ENCODE measurements at places on chromosomes 3 and 15.

DNA sequence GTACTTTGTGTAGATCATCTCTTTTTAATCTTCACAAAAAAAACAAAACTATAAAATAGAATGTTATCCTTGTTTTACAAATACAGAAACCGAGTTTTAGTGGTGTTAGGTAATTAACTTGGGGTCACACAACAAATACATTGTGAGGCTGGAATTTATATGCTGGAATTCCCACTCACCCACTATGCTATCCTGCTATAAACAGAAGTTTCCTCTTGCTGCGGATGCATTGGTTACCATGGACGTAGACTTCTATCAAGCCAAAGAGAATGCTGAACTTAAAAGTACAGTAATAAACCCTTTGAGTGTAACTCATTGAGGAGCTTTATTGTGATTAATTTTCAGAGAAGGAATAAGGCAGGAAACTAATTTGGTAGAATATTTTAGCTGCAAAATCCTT is 9.2 kb downstream of the SNAP23 start:
- DNase-seq, result no peak

GRCh38 chr3:165491487-165491886 is 295.3 kb upstream of the SLITRK3 start:
- DNase-seq, result no peak

DNA sequence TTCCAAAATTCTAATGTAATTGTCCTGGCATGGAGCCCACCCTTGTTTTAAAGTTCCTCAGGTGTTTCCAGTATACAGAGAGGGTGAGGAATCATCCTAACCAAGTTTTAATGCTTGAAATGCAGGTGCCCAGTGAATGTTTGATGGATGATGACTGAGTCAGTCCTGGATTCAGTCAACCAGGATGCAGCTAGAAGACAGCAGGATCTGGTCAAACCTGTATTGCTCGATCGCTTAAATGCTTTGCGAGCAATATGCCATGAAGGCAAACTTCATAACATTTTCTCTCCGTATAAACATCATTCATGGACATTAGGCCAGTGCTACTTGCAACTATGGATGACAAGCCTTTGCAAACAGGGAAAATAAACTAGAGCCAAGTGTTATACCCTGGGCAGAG is 591.2 kb downstream of the RSL24D1 start:
- DNase-seq, result no peak

DNA sequence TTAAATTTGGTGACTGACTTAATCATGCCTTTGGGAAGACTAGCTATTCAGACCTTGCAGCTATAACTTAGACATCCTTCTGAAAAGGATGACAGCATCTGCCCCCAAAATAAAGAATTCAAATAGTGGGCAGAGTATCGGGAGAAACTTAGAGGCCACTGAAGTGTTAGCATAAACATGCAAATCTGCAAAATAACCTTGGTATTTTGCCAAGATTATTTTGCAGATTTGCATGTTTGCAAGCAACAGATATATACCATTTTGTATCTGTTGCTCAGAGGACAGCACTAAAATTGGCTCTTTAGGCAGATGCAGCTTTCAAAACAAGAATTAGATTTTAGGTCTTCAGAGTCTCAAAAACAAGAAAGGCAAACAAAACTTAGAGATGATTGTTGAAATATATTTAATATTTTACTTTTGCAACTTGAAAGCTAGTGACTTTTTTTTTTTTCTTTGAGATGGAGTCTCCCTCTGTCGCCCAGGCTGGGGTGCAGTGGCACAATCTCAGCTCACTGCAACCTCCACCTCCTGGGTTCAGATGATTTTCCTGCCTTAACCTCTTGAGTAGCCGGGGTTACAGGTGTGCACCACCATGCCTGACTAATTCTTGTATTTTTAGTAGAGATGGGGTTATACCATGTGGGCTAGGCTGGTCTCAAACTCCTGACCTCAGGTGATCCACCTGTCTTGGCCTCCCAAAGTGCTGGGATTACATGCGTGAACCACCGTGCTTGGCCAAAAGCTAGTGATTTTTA is 47.8 kb downstream of the KBTBD8 start:
- DNase-seq, result no peak

GRCh38 chr3:49415931-49416601 is 3.8 kb downstream of the TCTA start:
- DNase-seq, result peak; percentile 54

GRCh38 chr3:149179220-149179619 is 42.4 kb downstream of the CP start:
- no peak for DNase-seq

- no peak for DNase-seq
Measured at GRCh38 chr3:64815789-64816188, 128.0 kb upstream of the ADAMTS9 start.

DNA sequence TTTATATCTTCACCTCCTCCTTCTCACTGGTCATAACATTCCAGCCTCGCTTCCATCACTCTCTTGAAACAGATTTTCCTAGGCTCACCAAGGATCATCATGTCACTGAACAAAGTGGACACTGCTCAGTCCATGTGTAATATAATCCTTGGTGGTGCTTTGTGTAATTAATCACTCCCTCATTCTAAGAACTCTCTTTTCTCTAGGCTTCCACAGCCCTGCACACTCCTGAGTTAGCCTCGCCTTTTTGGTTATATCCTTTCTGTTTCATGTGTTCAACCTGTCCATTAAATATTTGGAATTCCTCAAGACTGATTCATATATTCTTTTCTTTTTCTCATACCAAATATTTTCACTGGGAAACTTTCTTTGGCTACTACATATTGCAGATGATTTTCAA is 440.8 kb downstream of the PYDC2 start:
- no peak for DNase-seq

DNA sequence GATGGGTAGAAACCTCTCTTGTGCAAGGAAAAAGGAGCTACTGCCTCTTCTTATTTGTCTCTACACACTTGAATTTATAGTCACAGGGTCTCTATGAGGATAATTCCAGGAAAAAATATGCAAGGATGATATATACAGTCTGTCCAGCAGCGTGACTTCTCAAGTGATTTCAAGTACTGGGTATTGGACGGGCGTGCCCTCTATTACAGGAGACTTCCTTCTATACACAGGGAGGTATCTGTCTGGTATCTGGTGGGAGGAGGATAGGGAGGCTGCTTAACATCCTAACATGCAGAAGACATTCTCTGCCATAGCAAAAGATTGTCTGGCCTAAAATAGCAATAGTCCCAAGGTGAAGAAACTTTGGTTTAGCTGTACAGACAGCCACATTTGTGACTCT is 146.1 kb downstream of the TPRG1 start:
- no peak for DNase-seq

DNA sequence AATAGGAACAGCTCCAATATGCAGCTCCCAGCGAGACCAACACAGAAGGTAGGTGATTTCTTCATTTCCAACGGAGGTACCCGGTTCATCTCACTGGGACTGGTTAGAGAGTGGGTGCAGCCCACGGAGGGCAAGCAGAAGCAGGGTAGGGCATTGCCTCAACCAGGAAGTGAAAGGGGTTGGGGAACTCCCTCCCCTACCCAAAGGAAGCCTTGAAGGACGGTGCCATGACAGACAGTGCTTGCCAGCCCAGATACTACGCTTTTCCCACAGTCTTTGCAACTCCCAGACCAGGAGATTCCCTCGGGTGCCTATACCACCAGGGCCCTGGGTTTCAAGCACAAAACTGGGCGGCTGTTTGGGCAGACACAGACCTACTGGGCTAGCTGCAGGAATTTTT is 576.9 kb upstream of the NECTIN3 start:
- no peak for DNase-seq

DNA sequence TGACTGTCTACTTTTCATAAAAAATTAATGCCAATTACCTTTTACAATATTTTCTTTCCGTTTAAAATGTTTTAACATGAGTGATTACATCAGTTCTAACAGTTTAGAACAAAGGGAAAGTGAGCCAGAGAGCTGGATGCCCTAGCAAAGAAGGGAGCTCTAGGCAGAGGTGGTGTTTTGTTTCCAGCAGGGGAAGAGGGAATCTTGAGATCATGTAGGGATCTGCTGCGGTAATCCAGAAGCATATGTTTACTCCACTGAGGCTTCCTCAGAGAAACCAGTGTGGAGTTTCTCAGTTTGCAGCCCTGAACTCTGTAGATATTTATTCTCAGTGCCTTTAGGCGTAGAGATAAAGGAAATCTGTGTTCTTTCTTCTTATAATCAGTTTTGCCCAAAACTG is 399.3 kb downstream of the NLGN1 start:
- DNase-seq, result no peak

- no peak for DNase-seq
Measured at GRCh38 chr3:189516039-189516438, 115.2 kb upstream of the TP63 start.

GRCh38 chr3:44058022-44058867 is 183.4 kb upstream of the TOPAZ1 start:
- DNase-seq, result peak; percentile 50

DNA sequence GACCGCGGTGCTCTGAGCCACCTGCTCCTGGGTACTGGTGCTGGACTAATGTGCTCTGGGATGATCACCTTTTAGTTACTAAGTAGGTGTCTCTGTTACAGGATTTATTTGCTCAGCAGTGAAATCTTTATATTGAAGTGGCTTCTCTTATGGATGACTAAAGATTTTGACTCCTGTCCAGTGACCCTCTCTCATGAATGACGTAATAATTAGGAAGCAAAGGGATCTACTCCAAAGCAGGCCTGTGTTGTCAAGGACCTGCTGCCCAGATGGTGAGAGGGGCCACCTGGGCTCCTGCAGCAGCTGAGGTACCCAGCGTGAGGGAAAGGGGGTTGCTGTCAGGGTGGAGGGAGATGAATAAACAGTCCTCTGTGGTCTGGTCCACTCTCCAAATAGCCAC is 263.6 kb downstream of the GABRG3 start:
- DNase-seq, result no peak

DNA sequence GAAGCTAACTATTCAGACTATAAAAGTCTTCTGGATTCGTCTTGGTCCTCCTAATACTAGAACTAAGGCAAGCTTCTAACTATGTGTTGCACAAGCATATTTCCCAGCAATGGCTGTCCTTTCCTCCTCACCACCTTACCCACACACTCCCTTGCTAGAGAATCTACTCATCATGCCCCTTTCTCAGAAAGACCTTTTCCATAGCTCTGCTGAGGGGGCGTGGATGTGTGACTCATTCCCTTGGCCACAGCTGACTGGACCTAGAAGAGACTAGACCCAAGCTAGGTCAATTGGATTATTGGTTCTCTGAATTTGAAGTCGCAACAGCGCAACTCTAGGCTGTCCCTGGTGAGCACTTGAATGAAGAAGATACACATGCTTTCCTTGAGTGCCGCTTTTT is 47.1 kb downstream of the ERC2 start:
- DNase-seq, result no peak

DNA sequence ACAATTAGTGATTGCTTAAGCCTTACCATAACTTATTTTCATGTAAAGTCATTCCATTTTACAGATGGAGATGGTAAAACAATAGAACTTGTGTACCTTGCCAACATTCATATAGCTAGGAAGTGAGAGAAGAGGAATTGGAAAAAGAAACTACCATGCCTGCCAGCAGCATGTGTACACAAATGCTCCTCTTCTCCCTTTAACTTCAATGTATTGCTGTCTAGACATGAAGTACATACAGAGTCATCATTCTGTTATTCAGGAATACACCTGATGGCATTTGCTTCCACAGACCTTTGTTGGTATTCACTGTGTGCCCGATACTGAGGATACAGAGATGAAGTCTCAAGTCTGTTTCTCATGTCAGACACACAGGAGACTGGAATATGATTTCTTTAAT is 7.1 kb upstream of the TMEM207 start:
- no peak for DNase-seq

DNA sequence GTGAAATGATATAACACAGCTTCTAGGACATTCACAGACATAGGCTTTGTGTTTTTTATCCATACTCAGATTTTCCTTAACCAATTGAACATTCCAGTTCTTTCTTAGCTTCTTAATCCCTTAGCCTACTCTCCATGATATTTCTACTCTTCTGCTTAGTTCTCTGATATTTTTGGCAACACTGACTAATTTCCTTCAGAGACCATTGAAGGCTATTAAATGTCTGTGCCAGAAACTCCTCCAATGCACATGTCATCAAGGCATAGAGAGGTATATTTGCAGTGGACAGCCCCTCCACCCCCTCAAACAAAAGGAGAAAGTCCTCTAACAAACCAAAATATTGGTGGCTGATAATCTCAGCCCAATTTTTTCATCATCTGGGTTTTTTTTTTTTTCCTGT is 105.9 kb upstream of the TSC22D2 start:
- DNase-seq, result no peak

GRCh38 chr3:51968170-51968775 is 1.0 kb upstream of the PCBP4 start:
- DNase-seq, result no peak

DNA sequence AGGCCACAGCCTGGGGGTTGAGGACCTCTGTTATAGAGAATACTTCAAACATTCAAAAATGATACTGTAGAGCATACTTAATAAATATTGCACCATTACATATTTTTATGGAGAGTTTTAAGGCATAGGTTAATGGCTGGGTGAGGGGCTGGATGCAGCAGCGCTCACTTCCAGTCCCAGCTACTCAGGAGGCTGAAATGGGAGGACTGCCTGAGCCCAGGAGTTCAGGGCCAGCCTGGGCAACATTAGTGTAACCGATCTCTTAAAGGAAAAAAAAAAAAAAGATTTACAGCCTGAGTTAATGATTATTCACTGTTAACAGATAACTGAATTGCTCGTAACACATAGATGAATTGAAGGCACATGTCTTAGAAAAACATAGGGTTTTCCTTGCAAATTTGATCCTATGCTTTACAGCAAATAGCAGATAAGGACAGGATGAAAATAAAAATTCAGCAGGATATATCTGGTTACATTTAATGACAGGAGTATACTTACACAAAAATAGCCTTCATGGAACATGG is 282.9 kb downstream of the TBC1D5 start:
- no peak for DNase-seq

GRCh38 chr3:105594219-105594618 is 227.5 kb downstream of the ALCAM start:
- DNase-seq, result no peak

GRCh38 chr3:10602769-10603768 is 97.7 kb upstream of the ATP2B2 start:
- DNase-seq, result peak; percentile 34

DNA sequence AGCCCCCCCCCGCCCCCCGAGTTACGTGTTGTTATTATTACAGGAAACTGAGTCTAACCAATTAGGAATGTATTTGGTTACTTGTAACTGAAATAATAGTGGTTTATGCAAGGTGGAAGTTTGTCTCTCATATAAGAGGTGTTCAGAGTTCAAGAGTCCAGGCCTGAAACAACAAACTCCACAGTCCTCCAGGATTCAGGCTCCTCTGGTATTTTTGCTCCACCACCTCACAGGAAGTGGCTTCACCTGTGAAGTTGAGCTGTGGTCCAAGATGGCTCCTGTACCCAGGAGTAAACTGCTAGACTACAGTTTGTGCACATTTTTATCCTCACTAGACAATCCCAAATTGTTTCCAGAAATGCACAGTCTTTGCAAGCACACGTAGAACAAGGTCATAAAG is 27.3 kb downstream of the MOBP start:
- no peak for DNase-seq

- no peak for DNase-seq
Measured at GRCh38 chr3:109224333-109224732, 87.8 kb downstream of the C3orf85 start.

GRCh38 chr3:131560795-131561194 is 58.0 kb upstream of the MRPL3 start:
- no peak for DNase-seq
